ENCODE measurements at places on chromosomes 2 and 18. TPM values are rescaled to one million over a fixed set of nuclear protein-coding genes. Genes with fewer than 3 reads are reported as not detected.

- no peaks in the 10 kb centered on the region for H3K36me3 ChIP-seq
- no peaks in the 10 kb centered on the region for H3K4me1 ChIP-seq
- no peaks in the 10 kb centered on the region for H3K27me3 ChIP-seq
Observed at GRCh38 chr2:6080932-6081753, 389.0 kb downstream of the SOX11 start.

DNA sequence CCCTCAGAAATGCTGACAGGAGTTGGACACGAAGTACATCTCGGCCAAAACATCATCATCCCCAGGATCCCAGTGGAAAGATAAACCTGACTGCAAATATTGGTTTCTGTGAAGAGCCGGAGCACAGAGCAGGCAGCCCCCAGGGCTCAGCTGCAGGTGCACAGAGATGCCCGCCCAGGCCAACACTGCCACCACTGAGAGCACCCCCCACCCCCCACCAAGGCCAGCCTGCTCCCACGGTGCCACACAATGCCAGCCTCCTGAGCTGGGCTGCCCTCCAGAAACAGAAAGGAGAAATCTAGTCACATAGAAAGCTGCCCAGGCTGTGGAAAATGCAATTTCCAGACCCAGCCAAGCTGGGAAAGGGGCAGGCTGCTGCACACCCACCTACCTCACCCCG is 71.7 kb downstream of the GALNT14 start:
- peaks cover 2% of the 10 kb centered on the region for H3K27me3 ChIP-seq
- H3K4me3 ChIP-seq: no peak overlapping the region
- H3K27ac ChIP-seq: no peak overlapping the region
- H3K36me3 ChIP-seq: no peaks in the 10 kb centered on the region

DNA sequence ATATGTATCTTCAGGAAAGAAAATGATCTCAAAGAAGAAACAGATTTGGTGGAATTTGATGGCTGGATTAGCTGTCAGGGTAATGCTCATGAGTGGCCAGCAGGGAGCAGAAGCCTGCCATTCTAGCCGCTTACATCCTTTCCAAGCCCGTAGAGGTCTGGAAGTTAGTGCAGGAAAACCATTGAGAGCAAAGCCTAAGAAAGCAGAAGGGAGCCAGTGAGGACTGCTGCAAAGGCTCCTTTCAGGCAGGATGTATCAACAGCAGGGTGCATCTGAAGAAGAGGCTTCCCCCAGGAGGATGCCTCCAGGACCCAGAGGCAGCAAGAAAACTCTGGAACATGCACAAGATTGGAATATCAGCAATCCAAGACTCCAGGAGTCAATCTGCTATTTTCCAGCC is 22.9 kb upstream of the LBH start:
- no peak overlapping the region for H3K27ac ChIP-seq
- H3K27me3 ChIP-seq: no peaks in the 10 kb centered on the region
- DNase-seq: peak; percentile 56
- no peak overlapping the region for H3K4me3 ChIP-seq
- H3K36me3 ChIP-seq: no peaks in the 10 kb centered on the region

- peaks cover 13% of the 10 kb centered on the region for H3K4me1 ChIP-seq
- no peak overlapping the region for H3K27ac ChIP-seq
- no peak for DNase-seq
- peaks cover 57% of the 10 kb centered on the region for H3K36me3 ChIP-seq
Observed at GRCh38 chr2:10144771-10145518, 22.4 kb downstream of the RRM2 start.

DNA sequence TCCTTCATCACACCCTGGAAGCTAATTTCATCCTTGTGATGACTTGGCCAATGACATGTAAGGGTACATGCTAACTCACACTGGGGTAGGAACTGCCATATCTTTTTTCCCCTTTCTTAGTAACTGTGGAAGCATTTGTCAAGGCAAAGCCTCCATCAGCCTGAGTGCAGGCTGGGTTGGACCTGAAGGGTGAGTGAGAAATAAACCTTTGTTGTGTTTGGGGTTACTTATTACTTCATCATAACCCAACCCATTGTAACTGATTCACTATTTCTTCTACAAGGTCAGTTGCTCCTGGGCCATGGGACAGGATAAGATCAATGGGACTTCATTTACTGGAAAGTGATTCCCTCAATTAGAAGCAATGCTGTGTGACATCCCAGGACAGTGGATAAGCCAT is 108.4 kb downstream of the COL6A3 start:
- H3K4me3 ChIP-seq: no peak overlapping the region
- no peaks in the 10 kb centered on the region for H3K4me1 ChIP-seq
- no peaks in the 10 kb centered on the region for H3K36me3 ChIP-seq
- no peak for DNase-seq
- peaks cover 14% of the 10 kb centered on the region for H3K27me3 ChIP-seq
- H3K27ac ChIP-seq: no peak overlapping the region

DNA sequence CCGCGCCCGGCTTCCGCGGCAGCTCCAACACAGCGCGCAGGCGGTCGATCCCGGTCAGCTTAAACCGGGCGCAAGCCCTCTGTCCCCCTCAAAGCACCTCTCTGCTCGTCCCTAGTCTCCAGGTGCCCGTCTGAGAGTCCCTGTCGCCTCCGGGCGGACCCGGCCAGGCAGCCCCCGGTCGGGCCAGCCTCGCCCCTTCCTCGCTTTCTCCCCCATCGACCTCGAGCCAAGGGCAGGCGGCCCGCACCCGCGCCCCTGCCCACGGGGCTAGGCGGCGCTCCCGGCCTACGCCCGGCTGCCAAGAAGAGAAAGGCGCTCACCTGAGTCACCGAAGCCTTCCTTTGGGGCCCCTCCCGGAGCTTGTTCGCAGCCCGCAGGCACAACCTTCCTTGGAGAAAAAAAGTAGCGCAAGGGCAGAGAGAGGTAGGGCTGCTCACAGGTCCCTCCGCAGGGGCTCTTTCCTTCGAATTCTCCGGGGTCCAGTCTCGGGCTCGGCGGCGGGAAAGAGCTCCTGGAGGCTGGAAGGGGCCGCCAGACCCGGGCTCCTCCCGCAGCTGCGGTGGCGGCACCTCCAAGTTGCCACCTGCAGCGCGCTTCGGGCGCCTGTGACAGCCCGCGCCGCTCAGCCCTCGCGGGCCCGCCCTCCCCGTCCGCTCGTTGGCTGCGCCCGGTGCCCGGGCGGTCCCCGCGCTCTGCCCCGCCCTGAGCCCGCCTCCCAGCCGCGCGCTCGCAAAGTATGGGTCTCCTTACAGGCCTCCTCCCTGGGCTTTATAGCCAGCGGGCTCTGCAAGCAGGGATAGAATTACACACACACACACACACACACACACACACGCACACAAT is 86.5 kb upstream of the EPB41L3 start:
- peaks cover 27% of the 10 kb centered on the region for H3K27me3 ChIP-seq
- H3K4me3 ChIP-seq: no peak overlapping the region
- H3K36me3 ChIP-seq: no peaks in the 10 kb centered on the region
- H3K4me1 ChIP-seq: peaks cover 3% of the 10 kb centered on the region

GRCh38 chr2:37895140-37895539 is 29.9 kb upstream of the RMDN2 start:
- H3K4me1 ChIP-seq: peaks cover 43% of the 10 kb centered on the region
- no peaks in the 10 kb centered on the region for H3K36me3 ChIP-seq
- H3K27me3 ChIP-seq: peaks cover 3% of the 10 kb centered on the region
- DNase-seq: no peak
- H3K27ac ChIP-seq: no peak overlapping the region

GRCh38 chr2:223007531-223007930 is 44.5 kb upstream of the KCNE4 start:
- H3K4me3 ChIP-seq: no peak overlapping the region
- H3K27ac ChIP-seq: no peak overlapping the region
- H3K27me3 ChIP-seq: peaks cover 10% of the 10 kb centered on the region
- no peaks in the 10 kb centered on the region for H3K36me3 ChIP-seq
- no peaks in the 10 kb centered on the region for H3K4me1 ChIP-seq
- DNase-seq: no peak

GRCh38 chr2:240960309-240960970 is 38.0 kb upstream of the SNED1 start:
- peak; percentile 6 for DNase-seq
- H3K4me3 ChIP-seq: no peak overlapping the region
- H3K27ac ChIP-seq: no peak overlapping the region
- H3K27me3 ChIP-seq: no peaks in the 10 kb centered on the region
- H3K36me3 ChIP-seq: no peaks in the 10 kb centered on the region

DNA sequence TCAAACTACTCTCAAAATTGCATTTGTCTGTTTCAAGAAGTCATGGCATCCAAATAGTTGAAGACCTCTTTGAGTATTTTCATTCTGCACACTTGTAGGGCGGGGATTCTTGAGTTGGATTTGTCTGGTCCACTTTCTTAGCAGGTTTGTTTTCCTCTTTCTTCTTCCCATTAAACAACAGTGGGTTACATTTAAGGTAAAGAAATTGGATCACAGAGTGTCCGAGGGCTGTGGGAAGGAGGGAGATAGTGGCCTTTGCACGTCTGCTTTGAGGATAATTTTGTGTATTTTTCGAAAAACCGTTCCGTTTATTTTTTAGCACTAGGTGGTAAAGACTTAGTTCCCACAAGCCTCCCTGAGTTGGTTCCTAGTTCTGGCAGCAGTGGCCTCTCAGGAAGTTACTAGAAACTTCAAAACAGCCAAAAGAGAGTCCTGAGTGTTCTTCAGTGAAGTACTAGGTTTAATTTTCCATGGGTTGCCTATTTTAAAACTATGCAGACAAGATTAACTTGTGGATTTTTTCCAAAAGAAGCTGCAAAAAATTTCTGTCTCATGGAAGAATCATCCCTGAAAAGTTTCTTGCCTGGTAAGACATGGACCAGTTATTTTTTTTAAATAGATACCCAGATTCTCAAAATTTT is 107.9 kb downstream of the CDC42EP3 start:
- H3K36me3 ChIP-seq: no peaks in the 10 kb centered on the region
- no peak overlapping the region for H3K27ac ChIP-seq

The TDRD15 gene
- 0.02 TPM for total RNA-seq

The FSHR gene
- not detected for total RNA-seq

The MAP3K19 gene
- not detected for total RNA-seq

The SCYGR4 gene
- not detected for total RNA-seq

All from activated CD4-positive, alpha-beta memory T cell treated with anti-CD3 and anti-CD28 coated beads for 36 hours (primary cell).